Activated CD4-positive, alpha-beta T cell treated with anti-CD3 and anti-CD28 coated beads, Interleukin-2, amount 10 ng/mL, durations not matched to agents 24 days and 14 days (primary cell): ENCODE measurements at places on chromosomes 3 and 15. TPM values are rescaled to one million over a fixed set of nuclear protein-coding genes. Genes with fewer than 3 reads are reported as not detected.

The CXCR6 gene
- 15.2 TPM in 2 replicates for total RNA-seq

The ENTPD3 gene
- not detected in 2 replicates for total RNA-seq

DNA sequence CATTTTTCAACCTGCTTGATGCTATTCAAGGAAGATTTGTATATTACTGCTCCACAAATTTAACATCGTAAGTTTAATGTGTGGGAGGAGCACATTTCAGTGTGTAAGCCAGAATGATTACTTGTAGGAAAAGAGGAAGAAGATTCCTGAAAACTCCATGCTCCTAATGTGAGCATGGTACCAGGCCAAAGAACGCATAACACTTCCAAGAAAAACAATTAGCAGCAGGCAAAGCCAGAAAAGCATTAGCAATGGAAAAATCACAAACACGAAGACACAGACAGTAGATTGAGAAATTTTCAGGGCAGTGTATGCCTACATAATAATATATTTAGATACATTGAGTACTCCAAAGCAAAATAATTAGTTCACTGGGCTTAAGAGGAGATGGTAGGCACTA is 96.6 kb upstream of the CBLB start:
- DNase-seq = no peak

GRCh38 chr3:10170915-10171478 is 6.3 kb downstream of the IRAK2 start:
- DNase-seq = no peak

GRCh38 chr3:34279901-34280300 is 481.5 kb downstream of the PDCD6IP start:
- DNase-seq = no peak

DNA sequence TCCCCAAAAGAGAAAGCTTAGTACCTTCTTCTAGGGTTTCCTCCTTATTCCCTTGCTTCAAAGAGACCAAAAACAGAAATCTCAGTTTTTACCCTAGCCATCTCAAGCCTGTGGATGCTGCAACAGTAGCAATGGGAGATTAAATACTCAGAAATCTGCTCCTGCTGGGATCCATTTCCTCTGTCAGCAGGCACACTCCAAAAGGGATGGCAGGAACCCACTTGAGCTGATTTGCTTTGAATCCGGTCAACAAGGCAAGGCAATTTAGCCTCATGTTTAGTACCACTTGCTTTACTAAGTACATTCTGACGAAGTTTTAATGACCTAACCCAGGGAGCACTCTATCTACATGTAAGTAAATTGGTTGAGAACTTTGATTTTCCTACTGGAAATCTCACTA is 590.0 kb upstream of the ADAMTS9 start:
- DNase-seq = no peak

DNA sequence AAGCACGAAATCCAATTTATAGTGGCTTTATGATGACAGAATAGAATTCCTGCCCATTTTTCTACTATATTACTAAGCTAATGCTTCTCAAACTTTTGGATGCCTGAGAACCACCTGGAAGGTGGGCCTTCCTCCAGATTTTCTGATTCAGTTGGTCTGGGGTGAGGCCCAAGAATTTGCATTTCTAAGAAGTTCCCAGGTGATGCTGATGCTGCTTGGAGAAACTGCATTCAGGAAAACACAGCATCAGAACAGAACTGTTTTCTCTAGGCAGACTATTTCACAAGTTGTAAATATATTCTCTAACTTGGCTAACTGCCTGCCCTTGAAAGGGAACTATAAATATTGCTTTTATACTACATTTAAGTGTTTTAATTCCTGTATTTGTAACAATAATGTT is 644.9 kb upstream of the DPPA4 start:
- DNase-seq = no peak
